ENCODE measurements at places on chromosomes 2 and 18.
A peak's percentile ranks its signal among the peaks of the same experiment; 100 is the strongest.

DNA sequence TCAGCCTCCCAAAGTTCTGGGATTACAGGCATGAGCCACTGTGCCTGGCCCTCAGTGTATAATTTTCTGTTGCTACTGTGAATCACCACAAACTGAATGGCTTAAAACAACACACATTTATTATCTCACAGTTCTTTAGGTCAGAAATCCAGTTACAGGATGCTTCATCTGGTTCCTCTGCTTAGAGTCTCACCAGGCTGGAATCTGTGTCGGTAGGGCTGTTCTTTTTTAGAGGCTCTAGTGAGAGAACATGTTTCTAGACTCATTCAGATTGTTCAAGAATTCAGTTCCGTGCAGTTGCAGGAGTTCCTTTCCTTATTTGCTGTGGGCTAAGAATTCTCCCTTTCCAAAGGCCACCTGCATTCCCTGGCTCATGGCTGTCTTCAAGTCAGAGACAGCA is 22.2 kb downstream of the CCDC121 start:
- no peak for DNase-seq

- no peak for DNase-seq
Measured at GRCh38 chr2:100832885-100833284, 12.9 kb downstream of the NPAS2 start.

DNA sequence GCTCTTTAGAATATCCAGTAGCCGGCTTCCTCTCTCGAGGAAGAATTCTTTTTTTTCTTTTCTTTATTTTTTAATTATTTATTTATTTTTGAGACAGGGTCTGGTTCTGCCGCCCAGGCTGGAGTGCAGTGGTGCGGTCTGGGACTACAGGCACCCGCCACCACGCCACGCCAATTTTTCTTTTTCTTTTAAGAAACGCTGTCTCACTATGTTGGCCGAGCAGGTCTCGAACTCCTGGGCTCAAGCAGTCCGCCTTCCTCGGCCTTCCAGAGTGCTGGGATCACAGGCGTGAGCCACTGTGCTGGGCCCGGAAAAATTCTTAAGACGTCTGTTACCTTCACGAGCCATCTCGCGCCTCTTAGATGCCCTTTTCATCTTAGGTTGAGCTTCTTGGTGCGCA is 931 bp upstream of the TMEM131 start:
- DNase-seq = no peak

DNA sequence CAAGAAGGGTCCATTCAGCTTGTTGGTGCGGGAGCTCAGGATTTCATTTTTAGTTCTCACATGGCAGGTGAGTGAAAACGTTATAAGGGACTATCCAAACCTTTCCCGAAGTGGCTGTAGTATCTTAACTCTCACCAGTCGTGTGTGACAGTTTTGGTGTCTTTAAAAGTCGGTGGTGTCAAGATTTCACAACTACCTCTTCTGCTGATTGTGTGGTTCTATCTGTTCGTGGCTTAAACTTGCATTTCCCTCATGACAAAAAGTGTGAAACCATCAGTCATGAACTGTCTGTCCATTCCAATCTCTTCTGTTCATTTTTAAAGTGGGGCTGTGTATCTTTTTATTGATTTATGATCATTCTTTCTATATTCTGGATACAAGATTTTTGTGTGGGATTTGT is 3.8 kb upstream of the AQP12B start:
- no peak for DNase-seq

DNA sequence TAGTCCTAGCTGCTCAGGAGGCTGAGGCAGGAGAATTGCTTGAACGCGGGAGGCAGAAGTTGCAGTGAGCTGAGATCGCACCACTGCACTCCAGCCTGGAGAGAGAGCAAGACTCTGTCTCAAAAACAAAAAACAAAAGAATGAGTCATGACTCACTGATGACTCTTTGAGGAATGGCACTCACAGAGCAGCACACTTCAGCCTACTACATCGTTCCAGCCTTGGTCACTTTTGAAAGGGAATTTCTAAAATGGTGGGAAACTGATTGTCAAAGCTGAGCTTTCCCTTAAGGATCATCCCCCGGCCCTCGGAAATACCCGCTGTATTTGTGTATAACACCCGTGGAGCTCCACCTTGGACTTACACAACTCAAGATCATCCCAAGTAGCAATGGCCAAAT is 217.3 kb upstream of the HS6ST1 start:
- no peak for DNase-seq

- DNase-seq = no peak
Measured at GRCh38 chr2:38120829-38121228, 44.9 kb upstream of the CYP1B1 start.

DNA sequence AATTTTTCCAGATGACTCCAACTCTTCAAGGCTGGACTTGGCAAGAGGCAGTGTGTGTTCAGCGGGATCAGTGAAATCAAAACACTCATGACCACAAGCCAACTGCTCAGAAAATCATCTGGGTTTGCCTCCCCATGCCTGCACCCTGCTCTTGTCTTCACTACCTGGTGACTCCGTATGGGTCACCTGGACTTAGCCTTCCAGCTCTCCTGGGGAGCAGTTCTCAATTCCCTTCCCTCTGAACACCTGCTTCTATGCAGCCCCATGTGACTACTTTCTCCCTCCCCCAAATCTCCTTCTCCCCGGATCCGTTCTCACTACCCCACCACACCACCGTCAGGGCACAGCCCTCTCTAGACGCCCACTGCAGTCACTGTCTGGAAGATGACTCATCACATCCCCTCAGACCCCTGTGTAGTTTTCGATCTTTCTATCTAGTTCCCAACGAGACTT is 130.2 kb upstream of the ID2 start:
- DNase-seq = no peak

- no peak for DNase-seq
Measured at GRCh38 chr2:148939271-148939670, 64.2 kb downstream of the KIF5C start.

- DNase-seq = no peak
Measured at GRCh38 chr2:205868773-205869333, 186.6 kb downstream of the NRP2 start.

DNA sequence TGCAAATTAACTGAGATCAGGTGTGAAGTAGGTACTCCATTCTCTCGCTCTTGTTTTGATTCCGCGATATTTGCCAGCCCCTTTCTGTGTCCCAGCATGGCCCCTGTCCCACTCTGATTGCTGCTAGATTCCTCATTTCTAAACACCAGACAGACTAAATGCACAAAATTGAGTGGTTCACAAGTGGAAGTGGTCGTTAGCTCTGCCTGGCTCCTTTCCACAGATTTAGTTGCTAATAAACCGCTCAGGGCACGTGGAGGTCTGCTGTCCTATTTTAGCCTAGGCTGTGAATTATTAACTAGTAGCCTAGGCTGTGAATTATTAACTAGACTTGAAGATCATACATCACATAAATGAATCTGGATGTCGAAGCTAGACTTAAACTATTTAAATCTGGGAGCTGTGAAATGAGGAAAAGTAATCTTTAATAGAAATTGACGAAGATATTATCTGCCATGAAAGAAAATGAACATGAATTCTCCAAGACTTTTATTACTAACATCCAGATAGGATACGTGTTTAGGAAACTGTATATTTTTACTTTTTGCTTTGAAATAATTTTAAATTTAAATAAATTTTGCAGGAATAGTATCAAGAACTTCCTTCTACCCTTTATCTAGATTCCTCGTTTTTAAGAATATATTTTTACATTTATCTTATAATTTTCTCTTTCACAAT is 3.7 kb downstream of the IL1RL2 start:
- no peak for DNase-seq

GRCh38 chr18:48409591-48410094 is 460 bp upstream of the ZBTB7C start:
- DNase-seq = peak; percentile 20

GRCh38 chr2:10042301-10043161 is 819 bp upstream of the KLF11 start:
- DNase-seq = peak; percentile 62

DNA sequence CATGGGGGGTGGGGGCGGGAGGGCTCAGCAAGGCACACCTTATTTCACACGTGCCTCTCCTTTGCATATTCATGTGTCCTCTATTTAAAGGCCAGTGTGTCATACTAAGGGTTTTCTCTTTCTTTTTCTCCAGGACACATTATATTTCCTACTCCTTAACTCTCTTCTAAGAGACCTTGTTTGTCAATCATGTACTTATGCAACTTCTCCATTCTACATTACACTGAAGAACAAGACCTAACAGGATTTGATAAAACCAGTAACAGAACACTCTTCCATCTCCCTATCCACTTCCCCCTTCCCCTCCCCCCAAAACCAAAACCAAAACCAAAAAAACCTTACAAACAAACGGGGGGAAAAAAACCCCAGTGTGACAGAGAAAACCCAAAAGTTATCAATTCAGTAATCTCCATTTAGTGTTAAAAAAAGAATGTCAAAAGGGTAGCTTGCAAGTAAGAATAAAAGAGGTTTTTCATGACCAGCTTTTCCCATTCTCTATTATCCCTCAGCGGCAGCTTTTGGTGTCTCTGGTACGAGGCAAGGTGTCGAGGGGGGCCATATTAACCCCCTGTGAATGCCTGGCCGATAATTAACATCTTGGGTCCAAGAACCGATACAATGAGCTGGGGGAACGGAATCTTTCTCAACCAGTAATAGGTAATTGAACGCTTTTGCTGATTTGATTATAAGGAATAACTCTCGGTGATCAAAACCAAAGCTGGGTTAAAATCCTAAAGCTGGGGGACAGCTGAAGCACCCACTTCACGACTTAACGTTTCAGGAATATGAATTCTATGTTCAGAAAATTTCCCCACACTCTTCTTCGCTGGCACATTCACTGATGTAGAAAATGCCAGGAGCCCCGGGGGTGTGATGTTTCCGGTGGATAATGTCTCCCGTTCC is 191.0 kb upstream of the TCF4 start:
- no peak for DNase-seq

DNA sequence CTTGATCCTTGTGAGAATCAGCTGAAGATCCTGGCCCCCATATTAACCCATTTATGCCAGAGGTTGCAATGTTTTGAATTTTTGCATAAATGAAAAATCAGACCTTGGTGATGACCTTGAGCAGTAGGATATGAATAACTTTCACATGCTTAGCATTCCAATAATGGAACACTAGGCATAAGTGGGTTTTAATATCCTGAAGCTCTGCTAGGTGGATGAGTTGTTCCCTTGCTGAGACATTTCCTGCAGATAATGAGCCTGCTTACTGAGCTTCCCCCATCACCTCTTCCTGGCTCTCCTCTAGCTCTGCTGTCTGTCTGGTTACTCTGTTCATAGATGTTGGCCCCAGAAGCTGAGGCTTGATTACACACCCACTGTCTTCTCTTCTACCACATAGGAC is 25.5 kb upstream of the SEC11C start:
- DNase-seq = no peak

DNA sequence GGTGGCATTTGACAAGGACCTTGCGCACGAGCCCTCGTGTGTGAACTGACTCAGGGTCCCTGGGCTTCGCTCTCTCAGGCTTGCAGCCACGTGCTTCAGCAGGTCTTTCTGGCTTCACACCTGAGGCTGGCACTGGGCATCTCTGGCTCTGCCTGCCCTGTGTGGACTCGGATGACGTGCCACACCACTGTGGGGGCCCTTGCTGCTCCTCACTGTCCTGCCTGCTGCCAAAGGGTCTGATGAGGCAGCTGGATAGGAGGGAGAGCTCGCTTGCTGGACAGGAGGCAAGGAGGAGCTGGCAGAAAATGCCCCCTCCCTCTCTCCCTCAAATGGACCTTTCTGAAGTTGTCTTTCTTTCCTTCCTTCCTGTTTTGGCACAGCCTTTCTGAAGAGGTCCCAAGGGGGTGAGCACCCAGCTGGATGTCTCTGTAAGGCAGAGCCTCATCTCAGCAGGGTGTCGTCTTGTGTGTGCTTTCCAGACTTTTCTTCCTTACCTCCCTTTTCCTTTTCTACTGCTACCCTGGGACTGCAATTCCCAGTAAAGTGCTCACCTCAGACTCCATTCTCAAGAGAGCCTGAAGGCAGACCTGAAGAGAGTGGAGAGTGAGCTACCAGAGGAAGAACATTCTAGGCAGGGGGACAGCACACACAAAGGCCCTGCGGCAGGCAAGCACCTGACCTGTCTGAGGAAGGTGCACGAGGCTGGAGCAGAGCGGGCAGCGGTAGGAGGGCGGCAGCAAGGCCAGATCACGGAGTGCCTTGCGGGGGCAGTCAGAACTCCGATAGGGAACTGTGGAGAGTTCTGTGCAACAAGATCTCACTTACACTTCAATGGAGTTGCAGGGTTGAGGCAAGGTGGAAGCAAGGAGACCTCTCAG is 5.3 kb downstream of the PER2 start:
- DNase-seq = no peak

- DNase-seq = no peak
Measured at GRCh38 chr2:190340369-190340768, 3.0 kb upstream of the INPP1 start.

GRCh38 chr2:239177908-239178307 is 222.9 kb downstream of the HDAC4 start:
- no peak for DNase-seq

DNA sequence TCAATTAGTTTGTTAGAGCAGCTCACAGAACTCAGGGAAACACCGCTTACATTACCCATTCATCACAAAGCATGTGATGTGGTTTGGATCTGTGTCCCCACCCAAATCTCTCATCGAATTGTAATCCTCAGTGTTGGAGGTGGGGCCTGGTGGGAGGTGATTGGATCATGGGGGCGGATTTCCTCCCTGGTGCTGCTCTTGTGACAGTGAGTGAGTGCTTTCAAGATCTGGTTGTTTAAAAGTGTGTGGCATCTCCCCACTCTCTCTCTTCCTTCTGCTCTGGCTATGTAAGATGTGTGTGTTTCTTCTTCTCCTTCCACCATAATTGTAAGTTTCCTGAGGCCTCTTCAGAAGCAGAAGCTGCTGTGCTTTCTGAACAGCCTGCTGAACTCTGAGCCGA is 63.5 kb upstream of the AGPS start:
- DNase-seq = no peak

- DNase-seq = no peak
Measured at GRCh38 chr2:12168791-12169388, 422.5 kb downstream of the LPIN1 start.

DNA sequence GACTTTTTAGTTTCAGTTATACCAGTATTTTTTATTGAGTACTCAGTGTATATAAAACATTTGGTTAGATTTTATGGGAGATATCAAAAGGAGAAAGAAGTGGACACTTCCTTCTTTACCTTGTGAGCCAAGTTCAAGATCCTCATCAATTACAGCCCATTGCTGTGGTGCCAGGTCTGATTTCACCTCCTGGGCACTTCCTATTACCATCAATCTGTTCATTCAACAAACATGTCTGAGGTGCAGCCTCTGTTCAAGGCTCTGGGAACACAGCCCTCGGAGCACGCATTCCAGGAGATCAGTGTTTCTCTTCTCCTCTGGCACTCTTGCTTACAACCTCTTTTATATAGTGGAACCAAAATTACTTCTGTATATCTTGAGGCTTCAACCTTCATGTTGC is 171.4 kb upstream of the ALPP start:
- DNase-seq = no peak

- no peak for DNase-seq
Measured at GRCh38 chr2:57908736-57909161, 137.9 kb upstream of the VRK2 start.

DNA sequence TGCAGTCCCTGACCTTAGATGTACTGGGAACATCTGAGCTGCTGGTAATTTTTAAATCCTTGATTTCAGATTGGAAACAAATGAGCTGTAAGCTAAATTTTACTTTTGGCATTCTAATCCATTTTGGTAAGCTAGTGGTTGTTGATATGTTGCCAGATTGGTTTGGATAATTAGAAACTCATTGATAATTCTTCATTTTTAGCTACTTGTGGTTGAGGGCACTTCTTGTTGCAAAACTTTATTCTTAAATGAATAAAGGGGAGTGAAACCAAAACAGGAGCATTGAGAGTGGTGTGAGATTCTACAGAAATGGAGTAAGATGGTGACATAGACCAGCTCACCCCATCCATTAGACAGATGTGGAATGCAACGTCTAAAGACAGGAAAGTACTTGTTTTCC is 64.5 kb downstream of the ITGB1BP1 start:
- no peak for DNase-seq

- no peak for DNase-seq
Measured at GRCh38 chr18:35477497-35477896, 20.3 kb downstream of the INO80C start.
